ENCODE measurements at places on chromosomes 2 and 18.
A peak's percentile ranks its signal among the peaks of the same experiment; 100 is the strongest.

DNA sequence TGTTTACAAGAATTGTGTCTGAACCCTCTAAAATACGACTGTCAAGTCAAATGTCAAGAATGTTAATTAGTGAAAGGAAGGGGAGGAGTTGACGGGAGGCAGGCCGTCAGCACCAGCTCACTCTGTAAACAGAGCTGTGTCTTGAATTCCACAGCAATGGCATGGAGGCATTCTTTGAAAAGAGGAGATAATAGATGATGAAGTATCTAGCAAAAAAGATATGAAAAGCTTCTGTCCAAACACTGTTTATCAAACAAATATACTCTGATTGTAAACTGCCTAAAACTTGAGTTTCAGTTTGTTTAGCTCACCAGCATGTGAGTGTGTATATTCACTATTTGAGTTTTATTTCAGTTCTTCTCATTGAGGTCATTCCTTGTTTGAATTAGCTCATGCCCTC is 94.7 kb upstream of the CDC42EP3 start:
- no peak for DNase-seq

DNA sequence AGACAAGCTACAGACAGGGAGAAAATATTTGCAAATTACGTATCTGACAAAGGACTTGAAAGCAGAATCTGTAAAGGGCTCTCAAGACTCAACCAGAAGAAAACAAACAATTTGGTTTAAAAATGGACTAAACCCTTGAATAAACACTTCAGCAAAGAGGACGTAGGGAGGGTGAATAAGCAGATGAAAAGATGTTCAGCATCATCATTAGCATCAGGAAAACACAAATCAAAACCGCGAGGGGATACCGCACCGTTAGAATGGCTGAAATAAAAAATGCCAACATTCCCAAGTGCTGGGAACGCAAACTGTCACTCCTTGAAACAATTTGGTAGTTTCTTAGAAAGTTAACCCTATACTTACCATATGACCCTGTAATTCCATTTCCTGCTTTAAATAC is 136.7 kb downstream of the MBP start:
- DNase-seq, result no peak

- DNase-seq, result no peak
Measured at GRCh38 chr2:169727065-169727464, 6.6 kb upstream of the KLHL23 start.

GRCh38 chr2:88724643-88725332 is 33.3 kb downstream of the RPIA start:
- no peak for DNase-seq

GRCh38 chr18:11909591-11910026 is 1.5 kb upstream of the MPPE1 start:
- DNase-seq, result peak; percentile 47

DNA sequence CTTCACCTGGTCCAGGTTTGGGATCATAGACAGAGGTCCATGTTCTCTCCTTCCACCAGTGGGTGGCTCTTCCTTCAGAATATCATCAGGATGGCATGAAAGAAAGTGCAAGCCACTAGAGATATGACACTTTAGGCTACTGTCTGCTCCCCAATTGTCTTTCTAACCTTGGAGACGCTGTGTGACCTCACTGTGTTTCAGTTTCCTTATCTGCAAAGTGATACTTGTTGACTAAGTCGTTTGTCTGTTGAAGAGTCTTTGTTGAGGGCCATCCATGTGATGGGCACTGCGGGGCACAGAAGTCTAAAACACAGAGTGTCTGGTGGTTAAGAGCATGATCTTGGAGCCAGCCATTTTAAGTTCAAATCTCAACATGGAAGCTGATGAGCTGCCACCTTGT is 259.9 kb upstream of the THSD7B start:
- no peak for DNase-seq

GRCh38 chr18:58300867-58301266 is 256.8 kb downstream of the NEDD4L start:
- DNase-seq, result no peak

DNA sequence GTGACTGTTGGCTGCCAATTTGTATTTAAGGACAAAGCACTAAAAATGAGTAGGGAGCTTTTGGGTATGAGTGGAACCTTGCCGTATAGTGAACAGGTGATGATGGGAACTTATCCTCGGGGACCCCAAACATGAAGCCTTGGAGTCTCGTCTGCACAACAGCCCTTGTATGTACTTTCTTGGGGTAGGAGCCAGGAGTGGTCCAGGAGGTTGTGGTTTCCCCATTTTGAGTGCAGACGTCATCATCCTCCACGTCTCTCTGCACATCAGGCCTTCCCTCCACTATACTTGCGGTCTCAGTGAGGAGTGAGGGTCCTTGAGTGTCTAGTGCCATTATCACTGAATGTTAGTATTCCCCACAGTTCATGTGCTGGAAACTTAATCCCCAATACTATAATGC is 101.5 kb upstream of the HS6ST1 start:
- no peak for DNase-seq

- DNase-seq, result peak; percentile 45
Measured at GRCh38 chr2:43127208-43127940, 99.0 kb downstream of the ZFP36L2 start.

DNA sequence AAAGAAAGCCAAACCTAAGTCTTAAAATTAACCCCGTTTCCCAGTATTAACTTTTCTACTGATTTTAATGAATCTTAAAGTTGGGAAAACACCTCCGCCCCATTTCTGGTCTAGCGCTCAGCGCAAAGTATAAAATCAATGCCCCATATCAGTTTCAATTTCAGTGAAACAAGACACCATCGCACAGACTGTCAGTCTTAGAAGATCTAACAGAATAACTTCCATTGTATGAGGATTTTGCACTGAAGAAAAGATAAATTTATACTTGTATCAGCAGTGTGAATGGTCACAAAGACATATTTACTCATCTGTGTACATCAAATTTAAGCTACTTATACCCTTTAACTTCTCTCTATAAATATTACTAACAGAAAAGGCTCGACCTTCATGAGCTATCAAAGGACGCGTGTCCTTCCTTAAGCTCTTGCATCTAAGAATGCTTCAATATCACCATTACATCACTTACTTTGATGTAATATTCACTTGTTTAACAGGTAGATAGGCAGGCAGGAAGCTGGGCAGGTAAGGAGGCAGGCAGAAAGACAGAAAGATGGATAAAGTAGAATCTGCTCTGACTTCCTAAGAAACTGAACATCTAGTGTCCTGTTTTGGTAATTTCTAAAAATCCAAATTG is 183.0 kb downstream of the TCF4 start:
- DNase-seq, result no peak

DNA sequence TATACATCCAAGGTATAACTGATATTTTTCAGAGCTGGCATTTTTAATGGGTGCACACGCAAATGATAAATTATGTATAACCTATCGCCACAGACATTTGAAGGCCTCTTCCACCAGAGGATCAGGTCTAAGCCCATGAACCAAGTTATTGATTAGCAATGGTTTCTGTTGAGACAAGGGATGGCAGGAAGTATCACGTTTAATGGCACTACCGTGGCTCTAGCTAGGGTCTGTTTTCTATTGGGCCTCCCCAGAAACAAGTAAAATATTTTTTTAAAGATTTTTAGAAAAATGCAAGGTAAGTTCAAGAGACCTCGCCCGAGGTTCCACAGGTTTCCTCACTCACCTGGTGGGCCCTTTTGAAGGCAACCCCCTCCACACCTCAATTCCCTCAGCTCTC is 667 bp downstream of the GFPT1 start:
- DNase-seq, result no peak

- DNase-seq, result no peak
Measured at GRCh38 chr2:116467243-116467642, 1347.2 kb upstream of the DDX18 start.

GRCh38 chr2:73244580-73244979 is 10.5 kb downstream of the CCT7 start:
- DNase-seq, result no peak

GRCh38 chr2:184004289-184004947 is 593.9 kb upstream of the ZNF804A start:
- no peak for DNase-seq

GRCh38 chr2:188495969-188496431 is 204.3 kb downstream of the GULP1 start:
- DNase-seq, result no peak

GRCh38 chr18:72985686-72986085 is 117.9 kb upstream of the NETO1 start:
- no peak for DNase-seq

- no peak for DNase-seq
Measured at GRCh38 chr2:25490217-25490616, 148.5 kb upstream of the DNMT3A start.

GRCh38 chr18:11676867-11677266 is 12.2 kb upstream of the GNAL start:
- peak; percentile 12 for DNase-seq

DNA sequence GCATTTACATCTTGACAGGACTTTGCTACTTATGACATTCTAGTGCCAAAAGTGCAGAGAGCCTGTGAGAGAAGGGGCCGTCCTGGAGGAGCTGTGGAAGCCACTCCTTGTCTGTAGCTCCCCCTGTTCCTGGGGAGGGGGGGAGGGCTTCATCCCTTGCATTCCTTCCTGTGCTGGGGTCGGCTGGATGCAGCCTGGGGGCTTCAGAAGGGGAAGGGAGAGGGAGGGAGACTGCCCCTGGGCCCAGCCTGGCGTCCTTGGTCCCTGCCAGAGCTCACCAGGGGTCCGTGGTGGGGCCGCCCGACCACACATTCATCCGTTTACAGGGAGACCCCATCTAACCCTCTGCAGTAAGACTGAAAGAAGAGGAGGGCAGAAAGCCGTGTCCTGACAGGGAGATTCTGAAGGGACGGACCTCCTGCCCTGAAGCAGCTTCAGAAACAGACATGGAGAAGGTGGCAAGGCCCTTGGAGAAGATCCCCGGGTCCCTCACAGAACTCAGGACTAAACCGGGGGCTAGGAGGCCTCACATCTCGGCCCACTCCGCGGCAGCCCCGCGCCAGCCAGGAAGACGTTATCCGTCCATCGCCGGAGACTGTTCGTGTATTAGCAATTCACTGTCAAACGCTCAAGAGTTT is 258.3 kb upstream of the SALL3 start:
- no peak for DNase-seq

DNA sequence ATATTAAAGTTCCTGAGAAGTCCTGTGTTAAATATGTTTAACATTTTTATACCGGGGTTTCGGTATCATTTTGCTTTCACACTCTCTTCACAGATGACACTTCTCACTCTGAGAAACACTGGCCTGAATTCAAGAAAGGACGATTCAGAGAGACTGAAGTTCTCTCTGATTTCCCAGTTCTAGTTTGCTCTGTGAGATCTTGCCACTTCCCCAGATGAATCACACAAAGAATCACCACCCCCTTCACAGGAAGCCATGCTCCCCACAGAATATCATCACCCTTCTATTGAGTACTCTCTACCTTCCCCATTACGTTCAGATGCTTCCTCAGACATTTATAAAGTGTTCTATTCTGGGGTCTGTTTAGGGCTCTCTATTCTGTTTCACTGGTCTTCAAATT is 16.1 kb upstream of the CD207 start:
- no peak for DNase-seq

GRCh38 chr2:218860950-218861381 is 1.4 kb downstream of the WNT6 start:
- DNase-seq, result peak; percentile 96

- DNase-seq, result no peak
Measured at GRCh38 chr2:1052771-1053191, 102.1 kb downstream of the SNTG2 start.

DNA sequence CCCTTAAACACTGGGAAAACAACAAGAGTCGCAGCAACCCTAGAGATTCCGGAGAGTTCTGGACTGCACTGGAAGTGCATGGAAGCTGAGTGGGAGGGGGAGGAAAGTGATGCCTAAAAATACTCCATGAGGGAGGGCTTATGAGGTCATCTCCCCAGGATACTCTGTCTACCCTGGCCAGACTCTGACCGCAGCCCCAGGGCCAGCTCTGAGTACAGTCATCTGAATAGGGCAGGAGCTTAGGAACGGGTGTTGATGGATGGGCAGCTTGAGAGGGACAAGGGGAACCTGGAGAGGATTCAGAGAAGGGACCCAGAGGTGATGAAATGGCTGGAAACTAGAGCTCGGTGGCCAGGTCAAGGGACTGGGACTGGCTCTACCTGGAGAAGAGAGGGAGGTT is 79.3 kb upstream of the IGFBP5 start:
- peak; percentile 27 for DNase-seq

DNA sequence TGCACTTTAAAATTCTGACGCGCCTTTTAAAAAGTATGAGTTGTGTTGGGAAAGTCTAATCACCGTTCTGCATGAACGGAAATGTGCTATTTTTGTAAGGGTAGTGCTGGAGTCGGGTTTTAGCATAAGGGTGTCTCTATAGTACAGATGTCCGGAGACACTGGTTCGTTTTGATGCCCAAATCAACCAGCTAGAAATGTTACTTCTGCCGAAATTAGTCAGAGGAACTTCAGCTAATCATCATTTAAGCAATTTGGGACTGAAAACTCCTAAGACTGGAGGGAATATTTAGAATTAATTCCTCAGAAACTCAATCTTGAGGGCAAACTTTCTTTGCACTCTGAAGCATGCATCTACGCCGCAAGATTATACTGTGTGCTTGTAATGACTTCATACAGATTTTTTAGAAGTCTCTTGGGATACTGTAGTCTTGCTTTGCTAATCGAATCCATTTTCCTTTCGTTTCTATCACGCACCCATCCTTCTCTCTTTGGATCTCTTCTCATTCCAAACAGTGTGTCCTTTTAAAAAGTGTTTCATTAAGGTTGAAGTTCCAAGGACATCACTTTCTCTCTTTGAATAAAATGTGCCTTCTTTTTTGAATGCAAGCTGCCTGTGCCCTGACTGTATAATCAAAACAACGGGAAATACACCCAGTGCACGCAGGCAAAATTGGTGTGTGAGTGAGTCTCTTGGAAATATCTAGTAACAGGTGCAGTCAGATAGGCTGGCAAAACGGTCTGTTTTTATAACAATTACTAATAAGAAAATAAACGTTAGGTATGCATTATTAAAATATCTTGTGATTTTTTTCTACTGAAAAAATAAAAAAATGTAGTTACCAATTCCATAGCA is 270.9 kb upstream of the TCF4 start:
- no peak for DNase-seq

DNA sequence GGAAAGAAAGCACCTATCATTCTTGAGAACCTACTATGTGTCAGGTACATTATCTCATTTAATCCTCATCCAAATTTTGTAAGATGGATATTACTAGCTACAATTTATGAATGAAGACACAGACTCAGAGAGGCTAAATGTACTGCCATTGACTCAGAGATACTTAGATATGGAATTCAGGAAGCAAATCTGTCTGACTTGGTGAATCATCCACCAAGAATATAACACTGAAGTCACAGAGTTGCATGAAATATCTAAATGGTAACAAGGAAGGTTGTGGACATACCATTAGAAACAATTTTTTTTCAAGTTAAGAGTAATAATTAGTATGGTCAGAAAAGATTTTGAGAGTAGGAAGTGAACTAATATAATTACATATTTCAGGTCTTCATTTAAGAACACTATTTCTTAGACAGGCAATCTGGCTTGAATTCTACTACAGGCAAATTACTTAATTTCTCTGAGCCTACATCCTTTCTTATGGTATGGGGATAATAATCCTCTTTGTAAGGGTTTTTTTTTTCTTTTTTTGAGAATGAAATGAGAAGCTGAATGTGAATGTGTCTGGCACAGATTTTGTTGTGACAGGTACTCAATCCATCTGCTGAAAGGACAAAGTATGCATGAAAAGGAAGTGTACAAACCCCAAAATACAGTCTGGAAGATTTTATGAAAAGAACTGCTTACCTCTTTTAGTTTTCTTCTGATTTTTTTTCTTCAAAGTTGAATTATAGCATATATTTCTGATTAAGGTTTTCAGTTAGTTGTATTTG is 14.8 kb upstream of the C2orf66 start:
- DNase-seq, result no peak

- no peak for DNase-seq
Measured at GRCh38 chr2:175176624-175177023, 4.9 kb downstream of the ATP5MC3 start.

- no peak for DNase-seq
Measured at GRCh38 chr2:106541333-106541732, 54.2 kb downstream of the CD8B2 start.

All from SW480 (cell line).